Stimulated activated naive CD8-positive, alpha-beta T cell treated with anti-CD3 and anti-CD28 coated beads, Interleukin-15, Interleukin-2, amounts not matched to agents 100 U/mL and 50 U/mL, for 24 hours (primary cell): ENCODE measurements at places on chromosomes 7 and 10.

GRCh38 chr10:86017841-86018734, 348.5 kb downstream of the GRID1 start:
- DNase-seq = no peak

DNA sequence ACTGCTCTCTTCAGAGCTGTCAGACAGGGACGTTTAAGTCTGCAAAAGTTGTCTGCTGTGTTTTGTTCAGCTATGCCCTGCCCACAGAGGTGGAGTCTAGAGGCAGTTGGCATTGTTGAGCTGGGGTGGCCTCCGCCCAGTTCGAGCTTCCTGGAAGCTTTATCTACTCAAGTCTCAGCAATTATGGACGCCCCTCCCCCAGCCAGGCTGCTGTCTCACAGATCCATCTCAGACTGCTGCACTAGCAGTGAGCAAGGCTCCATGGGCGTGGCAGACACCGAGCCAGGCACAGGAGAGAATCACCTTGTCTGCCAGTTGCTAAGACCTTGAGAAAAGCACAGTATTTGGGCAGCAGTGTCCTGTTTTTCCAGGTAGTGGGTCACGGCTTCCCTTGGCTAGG, 98.1 kb downstream of the SDHAF3 start:
- DNase-seq = no peak

- DNase-seq = no peak
Measured at GRCh38 chr10:34768972-34769330, 46.1 kb downstream of the PARD3 start.

DNA sequence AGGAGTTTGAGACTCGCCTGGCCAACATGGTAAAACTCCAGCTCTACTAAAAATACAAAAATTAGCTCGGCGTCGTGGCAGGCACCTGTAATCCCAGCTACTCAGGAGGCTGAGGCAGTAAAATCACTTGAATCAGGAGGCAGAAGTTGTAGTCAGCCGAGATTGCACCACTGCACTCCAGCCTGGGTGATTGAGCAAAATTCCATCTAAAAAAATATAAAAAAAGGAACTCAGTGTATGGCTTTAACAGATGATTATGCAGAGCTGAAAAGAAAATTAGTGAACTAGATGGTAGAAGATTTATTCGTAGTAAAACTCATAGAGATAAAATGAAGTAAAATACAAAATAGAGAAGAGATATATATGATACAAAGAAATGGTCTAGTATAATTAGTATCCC, 12.6 kb upstream of the CNOT4 start:
- DNase-seq = no peak

DNA sequence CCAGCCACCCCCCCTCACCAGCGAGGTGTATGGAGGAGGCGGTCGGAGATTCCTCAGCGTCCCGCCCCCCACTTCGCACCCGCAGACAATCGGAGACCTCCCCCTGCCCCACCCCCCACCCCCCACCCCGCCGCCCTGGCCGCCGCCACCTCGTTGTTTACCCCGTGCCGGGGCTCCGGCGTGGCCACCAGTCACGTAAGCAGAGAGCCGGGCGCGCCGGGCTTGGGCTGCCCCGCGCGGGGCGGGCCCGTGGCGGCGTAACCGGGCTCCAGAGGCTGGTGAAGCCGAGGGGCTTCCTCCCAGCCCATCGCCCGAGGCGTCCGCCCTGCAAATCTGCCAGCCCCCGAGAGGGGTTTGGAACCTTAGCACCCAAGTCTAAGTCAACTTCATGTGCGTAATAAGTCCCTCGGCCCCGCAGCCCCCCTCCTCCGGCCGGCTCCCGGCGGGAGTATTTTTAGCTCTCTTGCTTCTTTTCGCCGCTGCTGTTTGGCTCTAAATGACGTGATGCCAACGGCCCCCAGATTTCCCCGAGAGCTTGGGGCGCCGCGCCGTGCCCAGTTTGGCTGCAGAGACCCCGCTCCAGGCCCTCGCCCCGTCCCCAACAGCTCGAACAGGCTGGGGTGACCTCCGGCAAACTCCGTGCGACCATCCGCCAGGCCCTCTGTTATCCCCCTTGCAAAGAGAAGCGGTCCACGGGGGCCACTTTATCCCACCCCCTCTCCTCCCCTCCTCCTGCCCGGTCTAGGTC, 2.7 kb downstream of the MXI1 start:
- DNase-seq = peak; percentile 71

DNA sequence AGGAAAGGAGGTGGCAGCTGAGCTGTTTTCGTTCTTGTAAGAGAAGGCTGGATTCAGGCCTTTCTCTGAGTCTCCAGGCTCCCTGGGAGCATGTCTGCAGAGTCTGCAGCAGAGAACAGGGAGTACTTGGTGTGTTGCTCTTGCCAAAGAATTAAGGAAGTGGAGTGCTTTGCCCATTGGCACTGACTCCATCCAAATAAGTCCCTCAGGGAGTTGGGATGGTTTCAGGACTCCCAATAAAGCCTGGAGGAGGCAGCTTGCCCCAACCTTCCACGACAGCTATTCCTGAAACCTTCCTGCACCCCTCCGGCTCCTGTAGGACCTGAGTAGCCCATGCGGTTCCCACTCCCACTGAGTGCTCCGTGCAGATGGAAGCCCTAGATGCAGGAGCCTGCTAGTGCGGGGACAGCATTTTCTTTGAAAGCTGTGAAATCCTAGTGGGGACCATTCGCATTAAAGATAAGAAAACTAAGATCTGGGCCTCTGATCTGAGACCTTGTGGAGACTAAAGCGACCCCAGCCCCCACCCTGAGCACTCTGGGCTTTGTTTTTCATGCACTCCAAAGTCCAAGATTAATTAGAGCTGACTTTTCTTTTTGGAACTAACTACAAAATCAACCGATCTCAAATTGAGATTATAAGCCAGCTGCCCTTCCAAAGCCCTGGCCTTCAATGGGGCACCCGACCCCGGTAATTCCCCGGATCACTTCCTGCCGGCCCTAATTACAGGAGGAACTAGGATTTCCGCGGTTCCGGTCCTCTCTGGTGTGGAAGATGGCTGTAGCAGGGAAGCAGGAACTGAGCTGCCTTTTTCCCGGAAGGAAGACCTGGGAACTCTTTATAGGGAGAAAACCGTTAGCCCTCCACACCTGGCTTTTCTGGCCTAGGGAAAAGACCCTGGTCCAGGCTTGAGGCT, 110.2 kb downstream of the COL13A1 start:
- no peak for DNase-seq

GRCh38 chr7:155962191-155962967, 150.1 kb upstream of the SHH start:
- DNase-seq = peak; percentile 53

- DNase-seq = no peak
Measured at GRCh38 chr7:83819911-83820310, 171.0 kb upstream of the SEMA3E start.

DNA sequence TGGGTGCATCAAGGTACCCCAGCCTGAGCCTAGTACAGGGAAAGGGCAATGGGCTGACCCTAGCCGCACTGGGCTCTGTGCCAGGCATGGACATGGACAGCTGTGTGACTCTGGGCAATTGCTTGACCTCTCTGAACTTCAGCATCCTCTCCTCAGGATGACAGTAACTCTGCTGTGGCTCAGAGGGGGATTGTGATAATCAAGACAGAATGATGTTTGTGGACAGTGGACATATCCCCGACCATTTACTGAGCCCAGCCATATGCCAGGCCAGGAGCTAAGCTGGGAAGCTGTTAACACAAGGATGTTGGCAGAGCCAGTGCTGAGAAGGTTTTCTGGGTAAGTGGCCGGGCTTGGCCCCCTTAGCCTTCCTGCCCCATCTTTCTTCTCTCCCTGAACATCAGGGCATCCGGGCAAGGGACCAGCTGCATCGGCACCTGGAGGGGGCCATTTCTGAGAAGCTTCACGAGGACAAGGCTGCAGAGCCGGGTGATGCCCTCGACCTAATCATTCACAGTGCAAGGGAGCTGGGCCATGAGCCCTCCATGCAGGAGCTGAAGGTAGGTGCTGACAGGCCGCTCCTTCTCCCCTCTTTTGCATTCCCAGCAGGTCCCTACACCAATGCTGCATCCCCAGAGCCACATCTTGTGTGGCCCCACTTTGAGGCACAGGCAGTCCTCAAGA, 3.5 kb downstream of the CYP26C1 start:
- no peak for DNase-seq

DNA sequence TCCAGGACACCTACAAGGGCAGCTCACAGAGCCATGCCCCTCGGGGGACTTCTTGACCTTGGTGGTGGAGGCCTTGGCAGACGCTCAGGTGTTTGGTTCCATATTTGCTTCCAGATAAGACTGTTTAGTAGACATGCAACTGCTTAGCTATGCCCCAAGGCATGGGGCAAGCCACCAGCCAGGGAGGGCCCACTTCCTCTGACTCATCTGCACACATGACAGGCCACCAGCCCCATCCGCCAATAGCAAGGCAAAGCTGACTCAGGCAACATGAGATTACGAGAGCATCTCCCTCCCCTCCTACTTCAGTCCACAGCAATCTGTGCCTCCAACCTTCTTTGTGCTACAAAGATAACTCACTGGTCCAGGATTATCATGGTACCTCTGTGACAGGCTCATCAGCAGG, 54.9 kb downstream of the KCNMA1 start:
- peak; percentile 17 for DNase-seq

DNA sequence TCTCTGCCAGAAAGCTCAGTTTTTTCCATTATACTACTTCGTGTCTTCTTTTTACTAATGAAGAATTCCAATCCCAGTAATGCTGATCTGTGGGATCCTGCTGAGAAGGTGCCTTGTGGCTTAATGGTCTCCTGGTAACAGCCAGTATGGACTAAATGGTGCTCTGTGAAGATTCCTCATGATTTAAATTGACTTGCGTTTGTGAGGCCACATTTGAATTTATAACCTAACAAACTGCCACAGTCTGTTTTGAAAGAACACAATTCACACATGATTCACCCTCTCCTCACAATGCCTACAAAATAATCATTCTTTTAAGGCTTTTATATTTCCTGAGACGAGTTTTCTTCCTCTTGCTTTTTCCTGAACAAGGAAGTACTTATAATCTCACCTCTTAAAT, 140.0 kb downstream of the MBL2 start:
- DNase-seq = no peak

DNA sequence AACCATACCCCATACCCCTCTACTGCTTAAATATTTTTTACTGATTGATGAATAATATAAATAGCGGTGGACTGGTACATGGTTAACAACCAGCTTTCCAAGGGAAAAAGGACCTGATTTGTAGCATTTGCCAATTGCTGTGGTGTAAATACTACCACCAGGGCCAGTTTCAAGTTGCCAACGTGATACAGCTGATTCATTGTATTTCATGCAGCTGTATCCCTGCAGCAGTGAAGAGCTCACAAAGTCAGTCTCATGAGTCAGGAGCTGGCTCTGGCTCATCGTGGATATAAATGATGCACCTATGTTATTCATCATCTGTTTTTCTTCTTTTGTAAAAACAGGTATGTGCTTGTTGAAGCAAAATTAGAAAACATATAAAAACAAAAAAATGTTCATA, 15.2 kb downstream of the CALML5 start:
- DNase-seq = no peak

DNA sequence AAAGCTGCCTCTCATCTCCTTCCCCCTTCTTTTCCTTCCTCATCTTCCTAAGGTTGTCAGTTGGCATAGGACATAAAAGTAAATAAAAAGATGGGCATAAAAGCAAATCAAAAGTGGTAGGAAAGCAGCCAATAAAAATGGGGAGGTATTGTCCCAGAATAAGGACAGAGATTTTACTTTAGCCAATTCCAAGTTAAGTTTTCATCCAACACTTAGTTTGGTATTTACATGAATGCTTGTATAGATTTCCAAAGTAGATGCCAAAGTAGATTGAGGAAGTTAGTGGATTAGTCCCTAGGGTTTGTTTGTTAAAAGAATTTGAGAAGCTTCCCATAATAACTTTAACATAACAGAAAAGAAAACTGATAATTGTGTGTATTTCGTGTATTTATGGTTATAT, 33.7 kb downstream of the HDAC9 start:
- DNase-seq = no peak

GRCh38 chr7:11591943-11592342, 240.1 kb downstream of the THSD7A start:
- DNase-seq = no peak

DNA sequence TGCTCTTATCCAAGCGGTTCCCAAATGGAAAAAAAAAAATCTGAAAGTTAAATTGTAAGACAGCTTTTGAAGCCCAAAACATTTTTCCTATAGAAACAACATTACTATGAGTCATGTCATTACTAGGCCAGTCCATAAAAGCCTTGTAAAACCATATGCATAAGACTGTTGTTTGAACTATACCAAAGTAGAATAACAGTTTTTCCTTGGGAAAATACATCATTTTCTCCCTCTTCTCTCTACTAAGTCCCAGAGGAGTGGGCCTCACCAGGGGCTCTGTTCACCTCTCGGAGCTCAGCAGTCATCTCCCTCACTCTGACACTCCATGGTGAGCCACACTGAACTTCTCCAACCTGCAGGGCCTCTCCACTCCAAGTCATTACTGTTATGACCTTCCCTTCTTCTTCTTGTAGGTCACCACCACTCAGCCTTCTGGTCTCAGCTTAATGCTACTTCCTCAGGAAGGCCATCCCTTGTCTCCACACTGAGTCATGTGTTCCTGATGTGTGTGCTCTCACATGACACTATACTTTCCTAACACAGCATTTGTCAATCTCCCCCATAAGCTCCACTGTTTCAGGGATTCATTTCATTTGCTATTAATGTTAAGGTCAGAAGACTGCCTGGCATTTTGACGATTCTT, 32.5 kb downstream of the ZNF438 start:
- peak; percentile 14 for DNase-seq

- DNase-seq = no peak
Measured at GRCh38 chr7:112014347-112014746, 191.9 kb downstream of the DOCK4 start.

- no peak for DNase-seq
Measured at GRCh38 chr7:8022628-8023027, 54.0 kb downstream of the GLCCI1 start.

DNA sequence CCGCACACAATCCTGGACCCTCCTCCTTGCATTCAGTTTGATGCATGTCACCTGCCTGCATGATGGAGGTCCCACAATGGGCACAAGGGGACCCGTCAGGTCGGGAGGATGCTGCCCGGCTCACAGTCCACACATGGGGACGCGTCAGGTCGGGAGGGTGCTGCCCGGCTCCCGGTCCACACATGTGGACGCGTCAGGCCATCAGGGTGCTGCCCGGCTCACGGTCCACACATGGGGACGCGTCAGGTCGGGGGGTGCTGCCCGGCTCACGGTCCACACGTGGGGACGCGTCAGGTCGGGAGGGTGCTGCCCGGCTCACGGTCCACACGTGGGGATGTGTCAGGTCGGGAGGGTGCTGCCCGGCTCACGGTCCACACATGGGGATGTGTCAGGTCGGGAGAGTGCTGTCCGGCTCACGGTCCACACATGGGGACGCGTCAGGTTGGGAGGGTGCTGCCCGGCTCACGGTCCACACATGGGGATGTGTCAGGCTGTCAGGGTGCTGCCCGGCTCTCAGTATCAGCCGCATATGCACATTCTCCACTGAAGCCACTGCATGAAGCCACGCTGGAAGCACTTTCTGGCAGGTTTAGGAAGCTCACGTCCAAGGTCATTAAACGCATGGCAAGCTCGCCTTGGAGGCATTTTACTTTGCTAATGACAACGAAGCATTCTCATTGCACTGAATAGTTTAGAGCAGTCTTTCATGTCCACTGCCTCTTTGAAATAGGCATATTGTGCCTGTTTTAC, 50.3 kb downstream of the DIP2C start:
- DNase-seq = no peak

- no peak for DNase-seq
Measured at GRCh38 chr10:114624422-114624821, 33.7 kb downstream of the ABLIM1 start.
